Anterior cingulate cortex (tissue), 58 donors: ENCODE measurements at places on chromosomes 6 and 20.

DNA sequence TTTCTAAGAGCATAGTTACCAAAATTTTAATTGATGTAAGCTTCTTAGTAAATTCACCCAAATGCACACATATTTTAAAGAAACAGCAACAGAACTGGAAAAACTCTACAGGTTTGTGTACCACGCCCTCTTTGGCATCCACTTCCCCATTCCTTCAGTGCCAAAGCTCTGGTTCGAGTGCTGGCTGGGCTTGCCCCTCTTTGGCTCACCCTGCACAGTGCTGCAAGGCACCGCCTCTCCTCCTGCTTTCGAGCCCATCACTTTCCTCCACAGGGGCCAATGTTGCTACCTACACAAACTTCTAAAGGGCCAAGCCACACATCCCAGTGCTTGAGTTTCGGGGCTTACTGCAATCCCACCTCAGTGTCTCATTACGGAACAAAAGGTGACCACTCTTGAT is 9.6 kb downstream of the LRP11 start:
- no peak for DNase-seq

DNA sequence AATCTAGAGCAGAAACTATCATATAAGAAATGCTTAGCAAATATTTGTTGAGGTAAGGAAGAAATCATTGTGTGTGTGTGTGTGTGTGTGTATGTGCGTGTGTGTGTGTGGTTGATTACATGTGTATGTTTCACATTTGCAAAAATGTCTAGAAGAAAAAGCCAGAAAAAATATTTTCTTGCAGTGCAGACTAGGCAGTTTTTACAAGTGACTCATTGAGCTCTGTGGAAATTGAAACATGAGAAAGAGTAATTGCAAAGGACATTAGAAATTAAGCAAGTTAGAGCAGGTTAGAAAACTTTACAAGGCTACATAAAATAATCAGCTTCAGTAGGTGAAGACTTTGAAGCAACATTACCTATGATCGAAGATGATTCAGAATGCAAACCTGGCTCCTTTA is 669.0 kb upstream of the EYS start:
- DNase-seq = no peak

- DNase-seq = no peak
Measured at GRCh38 chr6:170160031-170160627, 130.7 kb downstream of the DLL1 start.

- DNase-seq = no peak
Measured at GRCh38 chr6:121884091-121884490, 448.6 kb downstream of the GJA1 start.

- DNase-seq = no peak
Measured at GRCh38 chr6:53424300-53424699, 75.5 kb upstream of the ELOVL5 start.

DNA sequence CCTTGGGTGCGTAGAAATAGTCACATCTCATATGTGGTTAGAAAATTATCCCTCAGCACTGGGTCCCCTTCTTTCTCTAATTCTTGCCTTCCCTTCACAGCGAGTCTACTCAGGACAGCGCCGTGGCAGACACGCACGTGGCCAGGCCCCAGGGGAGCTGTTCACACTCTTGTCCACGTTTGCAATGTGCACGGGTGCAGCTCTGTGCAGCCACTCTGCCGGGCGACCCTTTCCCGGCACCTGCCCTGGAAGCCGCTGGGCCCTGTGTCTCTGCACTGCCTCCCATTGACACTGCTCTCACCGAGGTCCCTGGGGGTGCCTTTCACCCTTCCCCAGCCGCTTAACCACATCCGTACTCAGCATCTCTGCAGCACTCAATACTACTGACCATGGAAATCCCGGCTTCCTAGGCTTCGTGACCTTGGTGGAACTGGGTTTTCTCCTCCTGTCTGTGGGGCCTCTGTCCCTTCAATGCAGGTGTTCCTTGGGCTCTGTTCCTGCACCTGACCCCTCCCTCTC is 104.9 kb downstream of the DACT2 start:
- DNase-seq = no peak

DNA sequence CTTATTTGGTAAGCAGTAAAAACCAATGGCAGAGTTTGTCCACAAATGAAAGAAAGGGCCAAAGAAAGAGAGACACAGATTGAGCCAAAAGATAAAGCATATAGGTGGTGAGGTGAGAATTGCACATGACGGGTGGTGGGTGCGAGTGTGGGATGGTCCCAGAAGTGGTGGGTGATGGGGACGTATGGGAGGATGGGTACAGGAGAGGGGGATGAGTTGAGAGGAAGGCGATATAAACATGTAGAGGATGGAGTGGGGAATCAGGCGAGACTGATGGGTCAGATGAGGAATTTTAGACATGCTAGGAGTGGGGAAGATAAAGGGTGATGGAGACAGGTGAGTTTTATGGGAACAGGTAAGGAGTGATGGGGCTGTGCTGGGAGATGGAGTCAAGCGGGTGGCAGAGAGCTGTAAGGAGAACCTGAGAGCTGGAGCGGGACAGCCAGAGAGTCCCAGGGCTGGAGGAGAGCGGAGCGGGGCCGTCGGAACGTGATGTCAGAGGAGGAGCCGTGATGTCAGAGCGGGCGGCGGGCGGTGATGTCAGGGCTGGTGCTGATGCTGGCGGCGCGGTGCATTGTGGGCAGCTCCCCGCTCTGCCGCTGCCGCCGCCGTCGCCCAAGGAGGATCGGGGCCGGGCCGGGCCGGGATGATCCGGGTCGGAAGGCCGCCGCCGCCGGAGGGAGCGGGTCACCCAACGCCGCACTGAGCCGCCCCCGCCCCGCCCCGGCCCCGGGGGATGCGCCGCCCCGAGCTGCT is at the start of gene TTBK1:
TTBK1 (plus strand) TSS at position 574 of the 756 bp plus-strand sequence. CDS start 3,180 bp downstream, outside the sequence.
- DNase-seq = no peak

DNA sequence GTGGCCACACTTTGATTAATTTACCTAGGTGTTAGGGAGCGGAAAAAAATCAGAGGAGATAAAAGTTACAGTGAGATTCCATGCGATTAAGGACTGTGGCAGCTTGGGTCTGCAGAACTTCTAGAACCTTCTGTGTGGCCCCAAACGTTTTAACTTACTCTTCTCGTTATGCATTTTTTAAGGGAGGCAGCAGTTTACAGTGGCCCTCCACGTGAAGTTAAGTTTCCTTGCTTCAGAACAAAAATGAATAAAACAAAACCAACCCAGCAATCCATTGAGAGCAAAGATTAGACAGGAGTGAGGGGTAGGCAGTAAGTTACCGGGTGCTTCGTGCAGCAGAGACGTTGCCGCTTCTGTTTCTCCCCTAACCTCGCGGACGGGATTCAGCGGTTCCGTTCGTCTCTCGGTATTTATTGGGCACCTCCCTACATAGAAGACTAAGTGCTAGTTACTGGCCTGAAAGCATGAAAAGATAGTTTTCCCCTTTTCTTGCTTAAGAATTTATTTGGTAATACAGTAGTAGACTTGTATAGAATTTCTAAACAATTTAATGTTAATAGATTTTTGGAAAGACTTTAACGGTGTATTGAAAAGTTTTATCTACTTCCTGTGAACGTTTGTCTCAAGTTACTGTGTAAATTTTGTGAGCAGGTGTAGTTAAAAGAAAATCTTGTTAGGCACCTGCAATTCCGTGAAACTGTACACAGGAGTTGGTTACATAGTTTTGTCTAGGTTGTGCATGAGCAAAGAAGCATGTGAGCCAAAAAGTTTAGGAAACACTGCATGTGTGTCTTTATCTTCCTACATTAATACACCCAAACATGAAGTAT is 1.1 kb downstream of the BAG2 start:
- no peak for DNase-seq

DNA sequence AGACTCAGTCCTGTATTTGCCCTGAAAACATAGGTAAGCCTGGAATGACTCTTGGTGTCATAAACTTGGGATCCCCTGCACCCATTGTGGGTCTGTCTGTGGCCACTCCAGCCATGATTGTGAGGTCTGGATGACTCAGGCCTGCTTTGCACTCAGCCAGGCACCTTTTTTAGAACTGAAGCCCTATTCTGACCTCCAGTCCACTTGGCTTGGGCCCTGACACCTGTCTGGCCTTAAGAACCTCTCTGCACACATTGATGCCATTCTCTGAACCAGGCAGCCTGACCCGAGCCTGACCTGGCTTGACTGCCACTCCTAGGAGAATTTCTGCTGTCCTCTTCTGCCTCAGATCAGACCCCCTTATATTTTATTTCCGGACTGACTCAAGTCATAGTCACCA is 383.7 kb downstream of the MAFB start:
- DNase-seq = no peak

GRCh38 chr6:11209906-11210305 is 22.6 kb downstream of the NEDD9 start:
- DNase-seq = no peak

DNA sequence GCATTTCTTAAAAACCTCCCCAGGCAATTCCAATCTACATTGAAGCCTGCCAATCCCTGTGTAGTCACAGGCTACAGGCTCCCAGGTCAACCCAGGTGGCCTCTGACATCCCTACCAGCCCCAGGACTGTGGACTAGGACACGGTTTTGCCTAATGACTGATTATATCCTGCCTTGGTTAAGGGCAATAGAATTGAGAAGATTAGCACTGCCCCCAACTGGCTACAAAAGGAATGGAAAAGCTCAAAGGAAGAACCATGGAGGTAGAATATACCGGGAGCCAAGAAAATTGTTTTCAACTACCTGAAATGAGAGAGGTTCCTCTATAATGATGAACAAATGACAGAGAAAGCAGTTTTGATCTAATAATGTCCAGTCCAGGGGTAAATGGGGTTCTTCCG is 421.1 kb upstream of the AGPAT4 start:
- no peak for DNase-seq

GRCh38 chr20:44111712-44112335 is 75.2 kb downstream of the JPH2 start:
- DNase-seq = no peak

- DNase-seq = no peak
Measured at GRCh38 chr6:85078058-85078457, 313.7 kb upstream of the TBX18 start.

DNA sequence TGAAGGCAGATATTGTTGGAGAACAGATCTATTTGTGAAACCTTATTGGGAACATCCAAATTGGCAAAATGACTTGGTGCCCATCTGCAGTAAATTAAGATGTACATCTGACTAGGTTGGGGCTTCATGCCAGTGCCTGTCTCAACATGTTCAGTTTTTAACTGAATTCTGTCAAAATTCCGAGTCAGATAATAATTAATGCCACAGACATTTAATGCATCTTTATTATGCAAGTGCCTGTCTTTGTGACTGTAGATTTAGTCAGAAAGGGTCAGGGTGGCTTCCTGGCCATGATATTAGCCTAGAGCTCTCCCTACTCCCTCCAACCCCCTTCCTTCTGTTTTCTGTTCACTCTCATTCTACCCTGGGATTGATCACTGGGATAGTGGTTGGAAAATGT is 199.3 kb upstream of the FLRT3 start:
- DNase-seq = no peak

- no peak for DNase-seq
Measured at GRCh38 chr6:153956808-153957207, 82.2 kb upstream of the OPRM1 start.

GRCh38 chr6:144723431-144723830 is 438.3 kb downstream of the UTRN start:
- no peak for DNase-seq

GRCh38 chr6:20711518-20711917 is 177.3 kb downstream of the CDKAL1 start:
- no peak for DNase-seq

- no peak for DNase-seq
Measured at GRCh38 chr20:10636326-10636818, 37.4 kb downstream of the JAG1 start.

DNA sequence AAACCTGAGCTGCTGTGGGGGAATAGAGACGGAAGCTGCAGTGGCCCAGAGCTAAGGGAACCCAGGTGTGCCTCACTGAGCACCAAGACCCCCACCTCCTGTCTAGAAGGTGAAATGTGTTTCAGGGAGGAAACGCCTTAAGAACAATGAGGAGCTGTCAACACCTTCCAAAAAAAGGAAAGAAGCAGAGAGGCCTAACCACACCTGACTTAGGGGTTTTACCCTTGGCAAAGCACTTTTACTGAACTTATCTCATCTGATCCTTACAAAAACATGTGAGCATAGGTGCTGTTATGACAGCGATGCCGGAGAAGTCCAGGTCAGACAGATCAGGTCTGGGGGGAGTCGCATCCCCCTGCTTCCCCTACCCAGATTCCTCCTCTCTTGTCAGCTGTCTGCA is 16.1 kb upstream of the CDKN1A start:
- DNase-seq = no peak

- no peak for DNase-seq
Measured at GRCh38 chr6:159878341-159878740, 12.4 kb upstream of the MAS1 start.

DNA sequence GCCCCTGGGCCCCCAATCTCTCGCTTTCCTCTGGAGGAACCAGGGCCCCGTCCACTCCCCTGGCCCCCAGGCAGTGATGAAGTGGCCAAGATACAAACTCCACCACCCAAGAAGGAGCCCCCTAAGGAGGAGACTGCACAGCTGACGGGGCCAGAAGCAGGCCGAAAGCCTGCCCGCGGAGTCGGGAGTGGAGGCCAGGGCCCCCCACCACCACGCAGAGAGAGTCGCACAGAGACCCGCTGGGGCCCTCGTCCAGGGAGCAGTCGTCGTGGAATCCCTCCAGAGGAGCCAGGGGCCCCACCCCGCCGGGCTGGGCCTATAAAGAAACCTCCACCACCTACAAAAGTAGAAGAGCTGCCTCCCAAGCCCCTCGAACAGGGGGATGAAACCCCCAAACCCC is 10.7 kb downstream of the PRRC2A start:
- DNase-seq = no peak

DNA sequence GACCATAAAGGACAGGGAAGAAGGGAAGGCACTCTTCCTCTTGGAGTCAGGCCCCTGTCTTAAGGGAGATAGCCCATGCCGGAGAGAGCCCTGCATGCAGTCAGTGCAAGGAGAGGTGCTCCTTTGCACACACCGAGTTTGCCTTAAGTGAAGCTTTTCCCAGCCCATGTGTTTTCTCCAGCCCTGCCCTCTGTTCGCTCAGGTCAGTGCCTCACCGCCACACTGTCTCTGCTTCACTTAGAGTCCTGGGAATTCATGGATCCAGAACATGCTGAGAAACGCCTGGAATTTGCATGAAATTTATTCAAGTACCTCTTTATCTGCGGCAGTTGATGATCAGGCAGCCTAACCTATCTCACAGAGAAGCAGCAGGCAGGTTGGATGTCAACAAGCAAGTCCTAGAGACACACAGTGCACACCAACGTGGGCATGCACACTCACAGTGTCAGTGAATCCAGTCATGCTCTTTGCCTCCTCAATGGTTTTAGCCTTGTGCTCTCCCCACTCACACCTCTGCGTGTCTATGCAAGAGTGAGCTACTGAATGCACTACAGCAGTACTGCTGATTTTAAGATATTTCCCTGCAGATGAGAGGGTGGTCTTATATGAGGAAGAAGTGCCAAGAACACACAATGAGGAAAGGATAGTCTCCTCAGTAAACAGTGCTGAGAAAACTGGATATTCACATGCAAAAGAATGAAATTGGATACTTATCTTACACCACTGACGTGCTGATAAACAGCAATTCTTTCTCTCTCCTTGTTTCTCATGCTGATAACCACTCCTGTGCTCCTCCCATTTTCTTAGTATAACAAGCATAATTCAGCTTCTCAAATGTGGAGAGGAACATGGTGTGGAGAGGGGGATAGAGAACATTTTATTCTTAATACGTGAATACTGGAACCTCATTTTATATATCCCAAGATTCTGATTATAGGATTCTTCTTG is 295.1 kb upstream of the CDYL start:
- DNase-seq = no peak

GRCh38 chr6:114783083-114783482 is 440.3 kb upstream of the HS3ST5 start:
- no peak for DNase-seq

GRCh38 chr6:117776441-117776840 is 101.2 kb downstream of the NUS1 start:
- DNase-seq = no peak

- no peak for DNase-seq
Measured at GRCh38 chr6:31266567-31267360, 5.1 kb downstream of the HLA-C start.
